ENCODE measurements at places on chromosomes 7 and 10.

- DNase-seq: no peak
Observed at GRCh38 chr10:102269017-102269416, 23.7 kb downstream of the GBF1 start.

GRCh38 chr7:1990001-1990670 lies 242.6 kb downstream of the MAD1L1 start:
- no peak for DNase-seq

DNA sequence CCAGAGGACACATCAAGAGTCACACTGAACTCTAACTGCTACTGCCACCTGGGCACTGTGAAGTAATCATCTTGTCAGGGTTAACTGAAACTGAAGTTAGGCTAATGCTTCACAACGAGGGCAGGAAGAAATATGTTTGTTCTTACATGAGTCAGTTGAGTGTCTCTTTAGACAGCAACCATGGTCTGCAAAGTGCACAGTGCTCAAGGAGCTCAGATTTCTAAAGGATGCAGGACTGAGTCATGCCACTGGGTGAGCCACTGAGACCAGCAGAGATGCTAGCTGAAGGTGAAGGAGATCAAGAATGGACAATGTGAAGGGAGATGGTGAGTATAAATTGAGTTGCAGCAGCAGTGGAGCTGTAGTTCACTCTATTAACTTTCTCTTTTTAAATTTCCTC lies 76.0 kb upstream of the CTTNBP2 start:
- DNase-seq: no peak

DNA sequence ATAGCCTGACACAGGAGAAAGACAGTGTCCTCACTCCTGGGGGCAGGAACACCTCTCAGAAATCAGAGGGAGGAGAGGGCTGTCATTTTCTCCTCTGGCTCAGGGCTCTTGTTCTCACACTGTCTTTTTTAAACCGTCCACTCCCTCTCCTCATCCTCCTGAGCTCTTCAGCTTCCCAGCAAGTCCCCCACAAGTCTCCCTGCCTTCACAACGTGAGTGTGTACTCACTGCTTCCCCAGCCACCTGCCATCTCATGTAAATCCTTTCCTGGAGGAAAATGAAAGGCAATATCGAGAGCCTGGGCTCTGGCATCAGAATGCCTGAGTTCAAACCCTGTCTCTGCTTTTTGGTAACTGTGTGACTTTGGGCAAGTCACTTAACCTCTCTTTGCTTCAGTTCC lies 5.7 kb downstream of the LLCFC1 start:
- no peak for DNase-seq

GRCh38 chr10:16030562-16030961 lies 170.3 kb upstream of the MINDY3 start:
- no peak for DNase-seq

GRCh38 chr7:3168869-3169268 lies 125.2 kb upstream of the CARD11 start:
- no peak for DNase-seq

GRCh38 chr7:98990356-98990755 lies 112.0 kb downstream of the TRRAP start:
- no peak for DNase-seq

GRCh38 chr7:105330526-105330925 lies 58.2 kb downstream of the SRPK2 start:
- no peak for DNase-seq

DNA sequence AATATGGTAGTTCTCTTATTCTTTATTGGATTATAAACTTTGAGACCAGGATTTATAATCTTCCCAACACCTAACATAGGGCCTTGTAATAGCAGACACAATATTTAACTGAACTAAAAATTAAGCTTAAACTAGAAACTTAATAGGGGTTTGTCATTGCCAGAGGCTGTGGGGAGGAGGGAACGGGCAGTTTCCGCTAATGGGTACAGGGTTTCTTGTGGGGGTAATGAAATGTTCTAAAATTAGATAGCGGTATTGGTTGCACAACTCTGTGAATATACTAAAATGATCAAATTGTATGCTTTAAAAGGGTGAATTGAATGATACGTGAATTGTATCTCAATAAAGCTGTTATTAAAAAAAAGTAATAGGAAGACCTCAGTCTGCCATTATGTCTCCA lies 45.4 kb downstream of the NT5C2 start:
- DNase-seq: no peak

GRCh38 chr7:47179812-47180515 lies 401.9 kb downstream of the TNS3 start:
- no peak for DNase-seq

- DNase-seq: no peak
Observed at GRCh38 chr10:87092861-87093631, 1.6 kb downstream of the GLUD1 start.

- no peak for DNase-seq
Observed at GRCh38 chr10:17736223-17736622, 15.8 kb upstream of the TMEM236 start.

DNA sequence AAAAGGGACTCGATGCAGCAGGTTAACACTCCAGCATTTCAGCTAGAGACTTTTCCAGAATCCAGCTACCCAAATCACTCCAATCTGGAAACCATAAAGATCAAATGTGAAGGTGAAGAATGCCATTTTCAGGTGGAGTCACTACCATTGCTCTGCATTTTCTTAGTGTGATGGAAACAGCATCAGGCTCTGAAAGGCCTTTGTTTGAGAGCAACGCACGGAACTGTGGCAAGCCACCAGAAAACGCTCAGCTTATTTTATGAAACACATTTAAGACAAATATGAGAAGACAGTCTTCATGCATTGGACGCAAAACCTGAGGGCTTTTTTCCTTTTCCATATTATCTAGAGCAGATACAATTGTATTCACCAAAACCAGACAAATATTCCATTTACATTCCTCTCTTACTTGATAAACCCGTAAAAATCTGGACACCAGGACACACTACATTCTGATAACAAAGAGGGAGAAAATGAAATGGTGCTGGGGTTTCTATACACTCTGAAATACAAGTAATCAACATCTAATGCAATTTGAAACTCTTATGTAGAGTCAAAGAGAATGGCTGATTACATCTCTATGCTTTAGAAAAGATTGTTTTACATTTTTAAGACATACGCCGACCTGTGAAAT lies 99.1 kb downstream of the NRP1 start:
- no peak for DNase-seq

DNA sequence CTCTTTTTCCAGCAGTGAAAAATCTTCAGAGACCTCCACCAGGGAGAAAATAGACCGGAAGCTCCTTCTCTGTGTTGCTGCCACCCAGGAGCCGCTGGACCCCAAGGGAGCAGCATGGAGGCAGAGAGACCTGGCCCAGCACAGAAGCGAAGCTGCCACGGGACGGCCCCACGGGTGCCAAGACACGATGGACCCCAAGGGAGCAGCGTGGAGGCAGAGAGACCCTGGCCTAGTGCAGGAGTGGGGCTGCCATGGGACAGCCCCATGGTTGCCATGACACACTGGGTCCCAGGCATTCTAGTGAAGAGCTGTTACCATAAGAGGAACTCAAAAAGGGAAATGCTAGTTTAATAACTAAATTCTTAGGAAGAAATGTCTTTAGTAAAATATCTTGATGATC lies 186.3 kb downstream of the PTPRN2 start:
- DNase-seq: no peak

Measured in CD4-positive, alpha-beta T cell (primary cell).